Right ventricle myocardium superior (tissue), 1 donor: ENCODE measurements at places on chromosomes 6 and 20. TPM values are rescaled to one million over a fixed set of nuclear protein-coding genes. Genes with fewer than 3 reads are reported as not detected.
A peak's percentile ranks its signal among the peaks of the same experiment; 100 is the strongest.

- DNase-seq: no peak
These were observed 311.4 kb downstream of the TFAP2C start for GRCh38 chr20:56940466-56940865.

DNA sequence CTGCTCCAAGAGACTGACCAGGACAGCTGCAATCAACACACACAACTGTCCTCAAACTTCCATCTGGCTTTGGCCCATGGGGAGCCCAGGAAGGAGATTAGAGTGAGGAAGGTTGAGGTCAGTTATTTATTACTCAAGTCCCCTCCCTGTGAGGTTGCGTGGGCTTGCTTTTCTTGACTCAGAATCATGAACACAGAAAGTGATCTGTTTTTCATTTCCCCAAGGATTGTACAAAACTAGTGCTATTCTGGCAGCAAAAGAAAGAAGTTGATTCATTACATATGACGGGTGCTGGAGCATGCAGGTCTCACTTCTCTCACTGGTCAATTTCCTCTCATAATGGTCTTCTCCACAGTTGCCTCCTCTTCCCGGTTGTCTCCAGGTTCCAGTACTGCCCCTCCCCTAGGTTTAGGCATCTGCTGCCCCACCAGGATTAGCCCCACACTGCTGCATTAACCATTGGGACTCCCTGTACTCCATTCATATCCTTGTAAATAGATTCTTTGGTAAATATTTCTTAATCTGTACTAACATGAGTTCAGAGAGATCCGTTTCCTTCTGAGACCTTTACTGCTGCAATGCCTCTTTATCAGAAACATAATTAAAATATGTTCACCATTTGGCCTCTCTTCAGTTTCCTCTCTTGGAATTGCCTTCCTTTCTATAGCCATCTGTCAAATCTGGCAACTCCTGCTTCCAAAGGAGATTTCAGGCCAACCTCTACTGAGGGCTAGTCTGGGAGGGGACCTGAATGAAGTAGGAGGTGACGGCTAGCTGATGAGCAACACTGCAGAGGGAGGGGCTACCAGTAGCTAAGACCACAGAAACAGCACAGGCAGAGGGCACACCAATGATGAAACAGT, 888.8 kb downstream of the QKI start:
- peak; percentile 66 for DNase-seq

- DNase-seq: no peak
These were observed 17.4 kb downstream of the HLA-DOA start for GRCh38 chr6:32991972-32992371.

DNA sequence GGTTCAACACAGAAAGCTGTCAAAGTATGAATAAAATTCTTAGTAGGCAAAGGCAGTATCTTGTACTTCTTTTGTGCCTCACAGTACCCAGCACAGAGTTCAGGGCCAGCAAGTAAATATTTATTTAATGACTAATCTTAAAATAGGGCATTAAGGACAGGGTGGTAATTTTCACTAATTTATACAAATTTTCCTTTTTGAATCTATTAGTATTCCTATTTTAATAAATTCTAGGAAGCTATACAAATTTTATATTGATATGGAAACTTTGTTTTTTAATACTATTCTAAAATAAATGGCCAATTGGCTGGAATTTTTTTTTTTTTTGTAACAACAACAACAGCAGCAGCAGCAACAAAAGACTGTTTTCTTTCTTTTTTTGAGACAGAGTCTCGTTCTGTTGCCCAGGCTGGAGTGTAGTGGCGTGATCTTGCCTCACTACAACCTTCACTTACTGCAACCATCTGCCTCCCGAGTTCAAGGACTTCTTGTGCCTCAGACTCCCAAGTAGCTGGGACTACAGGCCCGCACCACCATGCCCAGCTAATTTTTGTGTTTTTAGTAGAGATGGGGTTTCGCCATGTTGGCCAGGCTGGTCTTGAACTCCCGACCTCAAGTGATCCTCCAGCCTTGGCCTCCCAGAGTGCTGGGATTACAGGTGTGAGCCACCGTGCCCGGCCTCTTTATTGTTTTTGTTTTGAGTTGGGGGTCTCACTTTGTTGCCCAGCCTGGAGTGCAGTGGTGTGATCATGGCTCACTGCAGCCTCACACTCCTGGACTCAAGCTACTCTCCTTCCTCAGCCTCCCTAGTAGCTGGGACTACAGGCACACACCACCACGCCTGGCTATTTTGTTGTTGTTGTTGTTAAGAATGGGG, 85.2 kb downstream of the FKBP5 start:
- peak; percentile 24 for DNase-seq

GRCh38 chr6:45256697-45257695, 71.1 kb upstream of the RUNX2 start:
- DNase-seq: no peak

DNA sequence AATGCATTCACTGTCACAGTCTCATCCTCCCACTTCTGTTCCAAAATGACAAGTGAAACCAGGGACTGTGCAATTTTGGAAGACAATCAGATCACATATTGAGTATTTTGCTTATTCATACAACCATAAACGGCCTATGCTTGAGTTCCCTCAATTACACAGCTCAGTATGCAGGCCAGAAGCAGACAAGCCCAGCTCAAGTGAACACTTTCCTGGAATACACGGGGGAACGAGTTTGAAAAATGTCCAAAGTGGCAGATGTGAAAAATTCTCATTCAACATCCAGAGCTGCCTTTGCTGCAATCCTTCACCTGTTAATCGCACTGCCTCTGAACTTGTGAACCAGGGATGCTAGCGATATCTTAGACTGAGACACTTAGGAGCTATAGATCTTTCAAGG, 190.2 kb downstream of the COL9A1 start:
- no peak for DNase-seq

DNA sequence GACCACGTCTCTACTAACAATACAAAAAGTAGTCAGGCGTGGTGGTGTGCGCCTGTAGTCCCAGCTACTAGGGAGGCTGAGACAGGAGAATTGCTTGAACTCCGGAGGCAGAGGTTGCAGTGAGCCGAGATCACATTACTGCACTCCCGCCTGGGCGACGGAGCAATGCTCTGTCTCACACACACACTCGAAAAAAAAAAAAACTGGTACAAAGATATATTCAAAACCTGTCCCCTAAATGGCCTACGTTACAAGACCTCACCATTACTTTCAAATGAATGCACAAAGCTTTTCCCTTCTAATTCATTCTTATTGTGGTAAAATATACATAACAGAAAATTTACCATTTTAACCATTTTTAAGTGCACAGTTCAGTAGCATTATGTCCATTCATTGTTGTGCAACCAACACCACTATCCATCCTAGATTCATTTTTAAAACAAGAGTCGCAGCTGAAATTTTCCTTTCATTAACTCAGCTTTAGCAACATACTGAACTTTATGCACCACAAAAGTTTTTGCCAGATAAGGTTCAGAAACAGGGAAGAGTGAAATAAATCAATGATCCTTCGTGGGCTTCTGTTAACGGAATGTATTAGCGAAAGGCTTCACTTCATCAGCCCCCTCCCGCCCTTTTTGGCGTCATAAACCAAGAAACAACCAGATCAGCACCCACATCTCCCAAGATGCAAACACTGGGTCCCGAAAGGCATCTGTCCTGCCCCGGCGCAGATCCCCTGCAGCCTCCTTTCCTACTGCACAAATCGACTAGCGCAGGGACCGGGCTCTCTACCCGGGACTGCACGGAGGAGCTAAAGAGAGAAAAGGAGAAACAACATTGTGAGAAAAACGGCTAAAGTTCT, 825 bp upstream of the FAM135A start:
- DNase-seq: no peak

DNA sequence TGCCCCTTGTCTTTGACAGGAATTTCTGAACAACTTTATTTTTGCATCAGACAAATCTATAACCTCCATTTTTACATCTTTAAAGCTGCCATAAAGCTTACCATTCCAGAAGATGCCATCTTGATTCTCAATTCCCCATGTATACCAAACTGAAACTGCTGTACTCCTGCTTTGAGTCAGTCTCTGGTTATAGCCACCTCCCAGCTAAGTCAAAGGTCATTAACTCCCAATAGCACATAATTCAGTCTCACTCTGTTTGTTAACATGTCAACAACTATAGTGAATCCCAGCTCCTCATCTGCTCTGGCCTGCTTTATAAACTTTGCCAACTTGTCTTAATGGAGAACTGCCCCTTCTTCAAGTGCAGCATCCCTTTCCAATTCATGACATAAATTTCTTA, 343.6 kb downstream of the FRK start:
- no peak for DNase-seq

GRCh38 chr6:156659822-156660198, 117.4 kb upstream of the ARID1B start:
- DNase-seq: no peak

PRPH2 gene
- 0.30 TPM for total RNA-seq

RAD21L1 gene
- not detected for total RNA-seq

GRCh38 chr6:107244742-107245480, 129.6 kb upstream of the BEND3 start:
- DNase-seq: no peak

PGC gene
- not detected for total RNA-seq

GRCh38 chr6:79440598-79440997, 96.6 kb downstream of the LCA5 start:
- no peak for DNase-seq

LY6G5B gene
- total RNA-seq: 2.8 TPM
